ENCODE measurements at places on chromosomes 16 and 17. TPM values are rescaled to one million over a fixed set of nuclear protein-coding genes. Genes with fewer than 3 reads are reported as not detected.

GRCh38 chr17:67208232-67208631 is 36.8 kb downstream of the HELZ start:
- no peak overlapping the region for H3K4me3 ChIP-seq
- H3K4me1 ChIP-seq: peaks cover 31% of the 10 kb centered on the region

GRCh38 chr16:54327609-54328008 is 41.0 kb upstream of the IRX3 start:
- no peaks in the 10 kb centered on the region for H3K4me1 ChIP-seq
- H3K36me3 ChIP-seq: no peaks in the 10 kb centered on the region
- H3K27ac ChIP-seq: no peak overlapping the region
- peaks cover 3% of the 10 kb centered on the region for H3K27me3 ChIP-seq
- DNase-seq: no peak

DNA sequence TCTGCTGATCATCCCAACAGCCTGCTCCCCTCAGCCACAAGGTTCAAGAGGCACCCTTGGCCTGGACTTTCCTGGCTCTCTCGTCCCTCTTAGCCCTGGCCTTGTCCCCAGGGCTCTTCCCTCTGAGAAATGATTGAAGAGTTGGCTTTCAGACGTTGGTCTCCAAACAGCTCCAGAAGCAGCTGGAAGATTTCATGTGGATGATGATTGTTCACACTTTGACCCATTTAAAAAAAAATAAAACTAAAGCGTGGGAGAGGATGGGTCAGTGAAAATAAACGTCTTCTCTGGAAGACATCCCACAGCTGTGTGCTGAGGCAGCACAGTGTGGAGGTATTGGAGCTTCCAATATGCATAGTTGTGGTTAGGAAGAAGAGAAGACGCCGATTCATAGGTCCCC is 54.7 kb upstream of the CDH11 start:
- H3K36me3 ChIP-seq: no peaks in the 10 kb centered on the region
- no peaks in the 10 kb centered on the region for H3K27me3 ChIP-seq
- no peaks in the 10 kb centered on the region for H3K4me1 ChIP-seq
- no peak overlapping the region for H3K4me3 ChIP-seq

The MT4 gene
- not detected for total RNA-seq

The TBC1D3L gene
- 0.39 TPM for total RNA-seq

The ZNF764 gene
- 8.0 TPM for total RNA-seq

GRCh38 chr16:14125000-14125681 is 54.0 kb downstream of the MRTFB start:
- no peak overlapping the region for H3K4me3 ChIP-seq
- no peak overlapping the region for H3K27ac ChIP-seq
- H3K36me3 ChIP-seq: peaks cover 5% of the 10 kb centered on the region
- H3K4me1 ChIP-seq: peaks cover 12% of the 10 kb centered on the region
- no peaks in the 10 kb centered on the region for H3K27me3 ChIP-seq
- no peak for DNase-seq

GRCh38 chr16:3121851-3122467 is 9.6 kb downstream of the ZNF205 start:
- H3K27me3 ChIP-seq: no peaks in the 10 kb centered on the region
- no peak for DNase-seq
- H3K27ac ChIP-seq: no peak overlapping the region

GRCh38 chr17:49217651-49218413 is 7.3 kb downstream of the ABI3 start:
- H3K36me3 ChIP-seq: peaks cover 56% of the 10 kb centered on the region
- peaks cover 63% of the 10 kb centered on the region for H3K4me1 ChIP-seq
- DNase-seq: peak; percentile 66
- no peaks in the 10 kb centered on the region for H3K27me3 ChIP-seq
- H3K4me3 ChIP-seq: peak overlapping the region; percentile 54

DNA sequence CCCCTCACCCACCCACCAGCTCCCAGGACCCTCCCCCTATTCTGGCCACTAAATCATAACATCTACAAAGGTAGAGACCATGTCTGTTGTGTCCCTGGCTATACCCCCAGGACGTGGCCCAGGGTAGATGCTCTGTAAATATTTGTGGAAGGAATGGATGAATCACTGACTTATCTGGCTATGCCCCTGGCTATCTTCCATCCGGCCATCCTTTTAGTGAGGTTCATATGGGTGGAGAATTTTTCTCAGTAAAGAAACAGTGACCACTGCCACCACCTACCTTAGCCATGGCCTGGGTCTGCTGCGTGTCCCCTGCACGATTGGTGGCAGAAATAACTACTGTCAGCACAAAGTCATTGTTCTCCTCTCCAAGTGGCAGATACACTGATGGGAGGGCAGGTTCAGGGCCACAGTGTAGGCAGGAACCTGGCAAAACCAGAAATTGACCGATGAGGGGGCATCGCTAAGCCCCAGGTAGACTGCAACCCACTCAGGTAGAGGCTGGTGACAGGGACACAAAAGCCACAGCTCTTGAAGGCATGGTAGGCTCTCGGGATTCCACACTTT is 63.1 kb upstream of the BCO1 start:
- DNase-seq: no peak
- no peak overlapping the region for H3K4me3 ChIP-seq
- H3K36me3 ChIP-seq: no peaks in the 10 kb centered on the region
- peaks cover 7% of the 10 kb centered on the region for H3K27me3 ChIP-seq
- H3K4me1 ChIP-seq: no peaks in the 10 kb centered on the region

The RASL10B gene
- 4.0 TPM for total RNA-seq

The WNK4 gene
- total RNA-seq: 0.64 TPM

The TNK1 gene
- total RNA-seq: 6.9 TPM

- H3K27ac ChIP-seq: no peak overlapping the region
- H3K36me3 ChIP-seq: no peaks in the 10 kb centered on the region
- no peaks in the 10 kb centered on the region for H3K27me3 ChIP-seq
- H3K4me3 ChIP-seq: no peak overlapping the region
- no peaks in the 10 kb centered on the region for H3K4me1 ChIP-seq
Observed at GRCh38 chr16:64983963-64984362, 137.9 kb downstream of the CDH11 start.

The TAC4 gene
- not detected for total RNA-seq

DNA sequence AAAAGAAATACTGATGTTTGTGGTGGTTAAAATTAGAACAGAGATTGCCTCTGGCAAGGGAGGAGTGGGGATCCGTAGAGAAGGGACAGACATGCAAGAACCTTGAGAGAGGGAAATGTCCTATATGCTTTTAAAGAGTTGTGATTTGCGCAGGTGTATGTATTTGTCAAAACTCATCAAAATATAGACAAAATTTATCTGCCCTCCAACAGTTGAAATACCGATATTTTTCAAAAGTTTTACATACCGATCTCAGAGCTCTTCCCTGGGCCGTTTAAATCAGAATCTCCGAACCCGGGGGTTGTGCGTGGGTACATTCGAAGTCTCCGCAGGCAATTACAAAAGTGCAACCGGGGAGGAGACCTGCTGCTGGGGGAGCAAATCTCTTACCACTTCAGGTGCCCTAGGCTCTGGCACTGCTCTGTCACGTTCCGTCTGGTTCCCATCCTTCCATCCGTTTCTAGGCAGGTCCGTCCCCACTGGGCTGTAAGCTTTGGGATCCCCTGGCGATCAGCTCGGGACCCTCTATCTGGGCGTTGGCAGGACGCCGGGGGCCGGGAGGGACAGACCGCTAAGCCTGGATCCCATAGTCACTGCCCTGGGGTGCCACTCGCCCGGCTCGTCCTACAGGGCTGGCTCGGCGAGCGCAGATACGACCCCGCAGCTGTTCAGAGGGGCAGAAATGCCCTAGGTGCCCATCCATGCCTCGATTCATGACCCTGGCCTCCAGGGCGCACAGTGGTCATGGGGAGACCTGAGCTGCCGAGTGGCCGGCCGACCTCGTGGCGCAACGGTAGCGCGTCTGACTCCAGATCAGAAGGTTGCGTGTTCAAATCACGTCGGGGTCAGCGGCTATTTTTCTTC is 4.2 kb downstream of the BORCS6 start:
- peaks cover 11% of the 10 kb centered on the region for H3K4me1 ChIP-seq
- H3K27ac ChIP-seq: no peak overlapping the region
- no peaks in the 10 kb centered on the region for H3K27me3 ChIP-seq
- no peaks in the 10 kb centered on the region for H3K36me3 ChIP-seq
- DNase-seq: peak; percentile 94

The STX1B gene
- total RNA-seq: 1.5 TPM

DNA sequence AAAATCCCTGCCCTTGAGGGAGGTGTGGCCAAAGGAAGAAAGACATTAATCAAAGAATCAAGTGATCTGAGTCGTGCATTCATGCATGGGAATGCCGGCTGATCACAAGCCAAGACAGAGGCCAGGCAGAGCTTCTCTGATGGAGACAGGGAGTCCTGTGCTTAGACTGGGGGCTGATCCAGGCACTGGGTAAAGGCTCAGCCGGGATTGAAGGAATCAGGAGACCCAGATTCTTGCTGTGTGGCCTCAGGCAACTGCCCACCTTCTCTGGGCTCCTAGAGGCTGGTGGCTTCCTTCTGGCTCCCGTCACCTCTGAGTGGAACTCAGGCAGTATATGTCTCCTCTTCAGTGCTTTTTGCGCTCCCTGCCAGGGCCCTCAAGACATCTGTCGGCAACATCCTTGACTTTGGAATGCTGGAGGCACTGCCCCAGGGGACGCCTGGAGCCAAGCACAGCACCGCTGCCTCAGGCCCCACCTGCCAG is 17.7 kb downstream of the RAI1 start:
- no peaks in the 10 kb centered on the region for H3K27me3 ChIP-seq
- peak overlapping the region; percentile 30 for H3K27ac ChIP-seq

- no peak overlapping the region for H3K27ac ChIP-seq
- peaks cover 8% of the 10 kb centered on the region for H3K4me1 ChIP-seq
- no peaks in the 10 kb centered on the region for H3K27me3 ChIP-seq
- H3K4me3 ChIP-seq: no peak overlapping the region
- peaks cover 15% of the 10 kb centered on the region for H3K36me3 ChIP-seq
Observed at GRCh38 chr17:14157822-14158221, 78.8 kb downstream of the CDRT15 start.

DNA sequence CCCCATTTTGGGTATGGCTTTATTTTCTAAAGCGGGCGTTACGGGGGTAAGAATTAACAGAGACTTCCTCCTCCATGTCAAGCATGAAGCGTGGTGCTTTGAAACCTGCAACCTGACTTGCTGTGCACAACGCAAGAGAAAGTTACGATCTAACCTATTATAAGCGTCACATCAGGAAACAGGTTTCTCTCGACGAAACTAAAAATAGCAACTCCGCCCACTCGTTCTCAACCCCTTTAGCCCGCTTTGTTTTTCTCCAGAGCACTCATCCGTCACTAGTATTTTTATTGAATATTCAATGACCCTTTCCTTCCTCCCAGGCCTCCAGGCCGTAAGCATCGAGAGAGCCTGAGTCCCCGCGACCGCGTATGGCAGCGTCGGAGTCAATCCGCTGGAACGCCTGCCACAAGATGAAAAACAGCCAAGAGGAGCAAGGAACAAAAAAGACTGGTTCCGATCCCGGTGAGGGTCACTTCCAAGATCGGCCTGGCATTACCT is 555 bp downstream of the NUP88 start:
- H3K36me3 ChIP-seq: peaks cover 40% of the 10 kb centered on the region
- no peaks in the 10 kb centered on the region for H3K27me3 ChIP-seq
- DNase-seq: peak; percentile 80
- peak overlapping the region; percentile 100 for H3K27ac ChIP-seq
- peaks cover 44% of the 10 kb centered on the region for H3K4me1 ChIP-seq
- peak overlapping the region; percentile 98 for H3K4me3 ChIP-seq

DNA sequence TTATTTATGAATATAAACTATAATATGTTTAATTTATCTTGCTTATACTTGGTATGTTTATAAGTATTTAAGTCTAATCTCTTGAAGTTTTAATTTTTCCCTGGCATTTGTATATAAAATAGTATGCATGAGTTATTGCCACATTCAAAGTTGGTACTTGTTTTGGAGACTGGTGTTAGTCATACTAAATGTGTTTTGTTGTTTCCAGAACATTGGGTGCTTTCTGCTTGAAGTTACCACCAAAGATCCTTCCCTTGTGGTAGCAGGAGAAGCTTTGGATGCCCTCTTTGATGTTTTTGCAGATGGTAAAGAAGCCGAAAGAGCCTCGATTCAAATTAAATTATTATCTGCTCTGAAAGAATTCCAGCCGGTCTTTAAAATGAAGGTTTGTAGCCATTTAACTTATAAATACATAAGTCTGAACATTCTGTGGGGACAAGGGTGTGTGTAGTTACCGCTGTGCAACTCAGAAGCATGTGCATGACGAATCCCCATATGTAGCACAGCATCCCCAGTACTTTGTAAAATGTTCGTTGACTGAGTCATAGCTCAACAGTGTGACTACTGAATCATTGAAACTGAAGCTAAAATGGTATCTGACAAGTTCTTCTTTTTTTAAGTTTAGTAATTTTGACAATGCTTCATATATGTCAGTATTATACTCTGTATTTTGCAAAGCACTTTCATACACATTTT is 36.4 kb downstream of the HEATR3 start:
- H3K27ac ChIP-seq: peak overlapping the region; percentile 70
- H3K4me3 ChIP-seq: no peak overlapping the region
- peaks cover 36% of the 10 kb centered on the region for H3K36me3 ChIP-seq
- no peaks in the 10 kb centered on the region for H3K27me3 ChIP-seq

- H3K27ac ChIP-seq: no peak overlapping the region
- DNase-seq: no peak
- H3K4me3 ChIP-seq: no peak overlapping the region
- H3K4me1 ChIP-seq: peaks cover 3% of the 10 kb centered on the region
- H3K27me3 ChIP-seq: peaks cover 61% of the 10 kb centered on the region
Observed at GRCh38 chr16:21281698-21282389, 3.8 kb upstream of the CRYM start.

The GRAPL gene
- total RNA-seq: 2.9 TPM

- DNase-seq: no peak
- H3K27me3 ChIP-seq: no peaks in the 10 kb centered on the region
- peaks cover 34% of the 10 kb centered on the region for H3K36me3 ChIP-seq
- peak overlapping the region; percentile 93 for H3K27ac ChIP-seq
- no peak overlapping the region for H3K4me3 ChIP-seq
Observed at GRCh38 chr17:28950752-28951427, 428 bp downstream of the PHF12 start.
